Activated CD8-positive, alpha-beta memory T cell treated with anti-CD3 and anti-CD28 coated beads for 4 hours (primary cell): ENCODE measurements at places on chromosomes 4 and X.

- DNase-seq: no peak
Observed at GRCh38 chr4:75525086-75525485, 10.8 kb downstream of the THAP6 start.

DNA sequence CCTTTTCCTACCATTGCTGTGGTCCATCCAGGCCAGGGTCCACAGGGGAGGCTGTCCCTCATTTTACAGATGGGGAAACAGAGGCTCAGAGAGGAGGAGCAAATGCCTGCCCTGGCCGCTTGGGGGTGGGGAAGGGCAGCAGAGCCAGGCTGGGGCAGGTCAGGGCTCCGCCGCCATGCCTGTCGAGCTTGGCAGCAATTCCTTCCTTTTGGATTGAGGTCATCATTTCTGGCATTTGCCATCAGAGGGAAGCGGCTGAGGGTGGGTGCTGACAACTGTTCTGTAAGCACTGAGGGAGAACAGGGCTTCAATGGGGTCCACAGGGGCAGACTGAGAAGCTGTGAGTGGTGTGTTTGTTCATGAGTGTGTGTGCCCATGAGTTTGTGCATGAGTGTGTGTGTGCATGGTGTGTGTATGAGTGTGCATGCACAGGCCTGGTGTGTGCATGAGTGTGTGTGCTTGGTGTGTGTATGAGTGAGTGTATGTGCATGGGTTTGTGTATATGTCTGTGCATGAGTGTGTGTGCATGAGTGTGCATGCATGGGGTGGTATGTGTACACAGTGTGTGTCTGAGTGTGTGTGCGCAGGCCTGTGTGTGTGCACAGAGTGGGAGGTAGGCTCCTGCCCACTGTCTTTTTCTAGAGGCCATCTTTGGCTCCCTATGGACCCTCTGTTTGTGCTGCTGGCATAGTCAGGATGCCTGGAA lies 115.2 kb downstream of the SORCS2 start:
- no peak for DNase-seq

- no peak for DNase-seq
Observed at GRCh38 chr4:138595171-138595570, 353.0 kb upstream of the SLC7A11 start.

GRCh38 chr4:181140037-181140603 lies 1103.1 kb upstream of the TENM3 start:
- no peak for DNase-seq

GRCh38 chr4:173534434-173534833 lies 4.4 kb upstream of the HAND2 start:
- no peak for DNase-seq

DNA sequence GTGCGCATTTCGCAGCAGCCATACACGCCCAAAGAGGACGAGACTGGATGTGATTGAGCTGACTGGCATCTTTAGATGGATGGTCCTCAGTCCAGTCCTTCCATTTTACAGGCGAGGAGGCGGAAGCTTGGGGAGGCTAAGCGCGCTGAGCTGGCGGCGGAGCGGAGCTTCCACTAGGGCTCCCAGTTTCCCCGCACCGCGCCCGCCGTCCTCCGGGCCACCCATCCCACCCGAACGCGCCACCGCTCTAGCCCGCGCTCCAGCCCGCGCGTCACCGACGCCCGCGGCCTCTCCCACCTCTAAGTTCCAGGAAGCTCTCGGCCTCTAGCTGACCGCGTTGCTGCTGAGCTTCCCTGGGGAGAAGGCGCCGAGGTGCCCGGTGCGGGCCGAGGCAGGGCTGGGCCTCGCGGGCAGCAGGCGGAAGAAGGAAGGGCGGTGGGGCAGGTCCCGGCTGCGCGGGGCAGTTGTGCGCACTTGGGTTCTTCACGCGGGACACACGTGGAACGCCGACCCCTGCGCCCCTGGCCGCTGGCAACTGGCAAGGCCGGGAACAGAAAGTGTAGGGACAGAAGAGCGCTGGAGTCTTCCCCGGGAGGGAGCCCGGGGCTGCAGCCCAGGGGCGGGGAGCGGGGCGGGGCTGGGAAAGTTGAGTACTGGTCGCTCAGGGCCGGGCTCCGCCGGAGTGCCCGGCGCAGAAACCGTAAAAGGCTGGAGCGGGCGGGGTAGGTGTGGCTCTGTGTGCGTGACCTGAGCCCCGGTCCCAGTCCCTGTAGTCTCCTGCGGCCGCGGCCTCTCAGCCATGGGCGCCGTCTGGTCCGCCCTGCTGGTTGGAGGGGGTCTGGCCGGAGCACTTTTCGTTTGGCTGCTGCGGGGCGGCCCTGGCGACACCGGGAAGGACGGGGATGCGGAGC lies at the start of gene STBD1:
Gene STBD1, plus strand, starts transcription at position 763 of the 911 bp plus-strand sequence. Its CDS starts 37 bp downstream, at position 800.
- DNase-seq: no peak

- no peak for DNase-seq
Observed at GRCh38 chr4:123587983-123588494, 191.4 kb downstream of the SPRY1 start.

- DNase-seq: no peak
Observed at GRCh38 chr4:3708103-3708510, 58.1 kb upstream of the ADRA2C start.

DNA sequence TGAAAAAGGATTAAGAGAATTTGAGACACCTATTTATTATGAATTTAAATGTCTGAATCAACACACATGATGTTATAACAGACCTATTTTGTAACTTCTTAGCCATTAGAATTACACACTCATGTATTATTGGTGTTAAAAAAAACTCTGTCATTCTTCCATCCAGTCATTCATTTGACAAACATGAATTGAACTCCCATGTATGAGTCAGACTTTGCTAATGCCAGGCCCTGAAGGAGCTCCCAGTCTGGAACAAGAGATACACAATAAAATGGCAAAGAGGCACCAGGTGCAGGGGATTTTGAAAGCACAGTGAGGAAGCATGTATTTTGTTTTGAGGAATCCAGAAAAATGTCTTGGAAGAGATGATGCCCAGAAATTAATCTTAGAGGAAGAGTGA lies 87.7 kb upstream of the EFHC2 start:
- DNase-seq: no peak

DNA sequence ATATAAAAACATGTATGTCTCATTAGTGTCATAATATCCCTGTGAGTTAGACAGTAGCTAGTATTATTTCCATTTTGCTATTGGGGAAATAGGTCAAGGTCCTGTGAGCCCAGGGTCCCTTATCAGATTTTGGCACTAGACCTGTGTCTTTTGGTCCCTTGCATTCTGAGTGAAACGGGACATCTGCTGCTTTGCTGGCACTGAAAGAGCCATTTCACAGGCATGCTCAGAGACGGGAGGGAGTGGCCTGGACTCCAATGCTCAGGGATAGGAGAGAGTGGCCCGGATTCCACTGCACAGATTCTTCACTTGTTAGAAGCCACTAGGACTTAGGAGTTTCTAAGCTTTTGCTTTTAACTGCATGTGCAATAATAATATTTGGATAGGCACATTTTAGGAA lies 177.2 kb downstream of the TSPAN5 start:
- DNase-seq: no peak
